ENCODE measurements at places on chromosomes 2 and 18.

DNA sequence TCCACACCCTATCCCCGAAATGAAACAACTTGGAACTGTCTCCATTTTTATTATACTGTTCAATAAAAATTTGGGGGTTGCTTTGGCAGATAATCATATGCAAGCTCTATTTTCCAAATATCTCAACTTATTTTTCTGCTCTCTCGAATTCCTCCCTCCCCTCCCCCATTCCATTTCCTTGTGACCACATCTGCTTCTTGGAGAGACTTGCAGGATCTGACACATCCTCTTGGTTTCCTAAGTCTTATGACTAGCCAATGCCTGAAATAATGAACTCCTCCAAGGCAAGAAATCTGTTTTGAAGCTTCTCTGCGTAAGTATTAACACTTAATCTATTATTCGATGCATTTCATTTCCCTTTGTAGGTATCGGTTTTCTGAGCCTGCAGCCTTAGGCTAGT is 16.1 kb downstream of the TGIF1 start:
- DNase-seq = no peak

DNA sequence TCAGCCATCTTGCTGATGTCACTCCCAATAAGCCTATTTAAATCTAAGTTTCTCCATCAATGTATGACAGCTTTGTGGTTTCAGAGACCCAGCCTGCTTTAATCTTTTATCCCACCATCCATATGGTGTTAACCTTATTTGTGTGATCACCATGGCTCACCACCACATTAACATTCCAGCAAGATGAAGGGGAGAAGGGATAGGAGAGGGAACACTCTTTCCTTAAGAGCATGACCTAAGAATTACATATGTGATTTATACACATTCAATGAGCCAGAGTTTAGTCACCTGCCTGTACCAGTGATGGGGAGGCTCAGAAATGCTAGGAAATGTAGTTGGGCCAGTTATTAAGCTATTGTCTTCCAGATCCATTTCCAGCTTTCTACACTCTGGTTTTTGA is 44.5 kb upstream of the CHN1 start:
- no peak for DNase-seq

GRCh38 chr18:34650121-34650545 is 60.0 kb upstream of the DTNA start:
- DNase-seq = no peak

DNA sequence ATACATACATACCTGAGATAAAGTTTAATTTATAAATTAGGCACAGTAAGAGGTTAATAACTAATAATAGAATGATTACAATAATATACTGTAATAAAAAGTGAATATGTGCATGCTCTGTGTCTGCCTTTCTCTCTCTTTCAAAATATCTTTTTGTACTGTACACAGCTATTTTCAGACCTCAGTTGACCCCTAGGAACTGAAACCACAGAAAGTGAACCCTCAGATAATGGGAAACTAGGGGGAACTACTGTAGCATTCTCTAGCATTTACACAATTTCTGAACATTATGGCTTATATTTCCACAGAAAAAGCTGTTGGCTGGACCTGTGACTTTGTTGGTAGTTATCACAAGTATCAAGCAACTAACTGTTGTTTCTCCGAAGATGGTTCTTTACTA is 25.9 kb downstream of the WDR75 start:
- DNase-seq = no peak

DNA sequence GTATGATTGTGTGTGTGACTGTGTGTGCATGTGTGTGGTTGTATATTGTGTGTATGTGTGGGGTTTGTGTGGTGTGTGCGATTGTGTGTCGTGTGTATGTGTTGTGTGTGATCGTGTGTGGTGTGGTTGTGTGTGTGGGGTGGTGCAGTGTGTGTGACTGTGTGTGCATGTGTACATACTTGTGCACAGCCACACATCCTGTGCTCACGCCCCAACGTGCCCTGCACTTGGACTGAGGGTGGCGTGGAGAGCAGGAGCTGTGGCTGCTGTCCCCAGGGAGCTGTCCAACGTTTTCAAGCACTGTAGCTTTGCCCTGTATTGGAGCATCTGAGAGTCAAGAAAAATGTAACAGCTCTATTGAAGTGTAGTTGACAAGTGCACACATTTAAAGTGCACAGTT is 243.2 kb upstream of the HDAC4 start:
- DNase-seq = no peak

GRCh38 chr18:79042276-79042675 is 26.9 kb upstream of the ATP9B start:
- DNase-seq = no peak
